A549 treated with Mapracorat at 1 μM for 4 hours (cell line): ENCODE measurements at places on chromosomes 6 and 20. TPM values are rescaled to one million over a fixed set of nuclear protein-coding genes. Genes with fewer than 3 reads are reported as not detected.

SLC22A3 gene
- total RNA-seq: 40.2 to 49.9 TPM (median 44.7 TPM) in 5 replicates

EPHA7 gene
- 0.04 to 0.10 TPM (median 0.09 TPM) in 5 replicates for total RNA-seq

BPIFB4 gene
- total RNA-seq: not detected in 5 replicates

VWA7 gene
- 0.72 to 2.2 TPM (median 1.4 TPM) in 5 replicates for total RNA-seq
